ENCODE measurements at places on chromosomes 1 and 21. TPM values are rescaled to one million over a fixed set of nuclear protein-coding genes. Genes with fewer than 3 reads are reported as not detected.

Gene DNAJC8
- total RNA-seq, result 66.2 TPM

Gene CLCA4
- not detected for total RNA-seq

Gene LEMD1
- not detected for total RNA-seq

GRCh38 chr1:225603538-225604354 is 49.2 kb downstream of the ENAH start:
- DNase-seq, result peak; percentile 17

Gene SIPA1L2
- 9.9 TPM for total RNA-seq

Gene NPR1
- total RNA-seq, result 18.5 TPM

All from pulmonary artery endothelial cell (primary cell).